ENCODE measurements at places on chromosomes 3 and 15.
A peak's percentile ranks its signal among the peaks of the same experiment; 100 is the strongest.

DNA sequence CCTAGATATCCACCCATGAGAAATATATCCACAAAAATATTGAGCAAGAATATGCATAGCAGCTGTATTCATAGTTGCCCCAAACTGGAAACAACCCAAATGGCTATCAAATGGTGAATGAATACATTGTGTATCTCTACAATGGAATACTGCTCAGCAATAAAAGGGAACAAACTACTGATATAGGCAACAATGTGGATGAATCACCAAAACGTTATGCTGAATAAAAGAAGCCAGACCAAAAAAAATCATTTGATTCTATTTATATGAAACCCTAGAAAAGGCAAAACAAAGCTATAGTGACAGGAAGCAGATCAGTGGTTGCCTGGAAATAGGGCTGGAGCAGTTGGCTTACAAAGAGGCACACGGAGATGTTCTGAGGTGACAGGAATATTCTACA, 15.5 kb upstream of the CMTM7 start:
- no peak for DNase-seq

DNA sequence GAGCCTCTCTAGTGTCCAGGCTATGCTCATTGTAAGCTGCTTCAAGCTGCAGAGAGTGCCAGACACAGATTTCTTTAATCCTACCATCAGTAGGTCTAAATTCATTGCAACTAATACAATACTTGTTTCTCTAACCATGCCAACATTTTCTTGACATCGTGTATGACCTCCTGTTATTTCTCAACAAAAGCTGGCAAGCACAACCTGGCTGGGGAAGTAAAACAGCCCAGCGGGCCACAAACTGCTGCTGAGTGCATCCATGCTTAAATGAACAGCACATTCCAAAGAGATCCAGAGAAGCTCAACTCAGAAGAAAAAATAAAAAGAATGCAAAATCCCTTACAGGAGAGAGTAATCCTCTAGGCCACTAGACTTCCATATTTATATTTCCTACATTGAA, 36.5 kb downstream of the GMNC start:
- DNase-seq: no peak

- no peak for DNase-seq
These were observed 253.6 kb downstream of the MAGI1 start for GRCh38 chr3:65785065-65785645.

GRCh38 chr3:128550471-128551126, 57.6 kb upstream of the GATA2 start:
- DNase-seq: no peak

GRCh38 chr3:136929977-136930670, 27.7 kb upstream of the IL20RB start:
- no peak for DNase-seq

DNA sequence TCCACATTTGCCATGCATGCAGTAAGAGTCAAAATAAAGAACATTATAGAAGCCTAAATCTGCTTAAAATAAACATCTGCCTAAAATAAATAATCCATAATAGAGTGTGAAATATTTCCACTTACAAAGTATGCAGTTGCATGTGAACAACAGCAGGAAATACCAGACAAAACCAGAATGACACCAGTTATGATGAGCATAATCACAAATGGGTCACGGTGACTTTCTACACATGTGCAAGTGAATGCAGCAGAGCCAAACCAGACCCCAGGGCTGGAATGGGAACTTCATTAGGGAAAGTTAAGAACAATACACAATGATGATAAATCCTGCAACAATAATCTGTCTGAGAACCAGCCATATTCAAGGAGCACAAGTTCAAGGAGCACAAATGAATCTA, 615.5 kb downstream of the ROBO2 start:
- DNase-seq: no peak

DNA sequence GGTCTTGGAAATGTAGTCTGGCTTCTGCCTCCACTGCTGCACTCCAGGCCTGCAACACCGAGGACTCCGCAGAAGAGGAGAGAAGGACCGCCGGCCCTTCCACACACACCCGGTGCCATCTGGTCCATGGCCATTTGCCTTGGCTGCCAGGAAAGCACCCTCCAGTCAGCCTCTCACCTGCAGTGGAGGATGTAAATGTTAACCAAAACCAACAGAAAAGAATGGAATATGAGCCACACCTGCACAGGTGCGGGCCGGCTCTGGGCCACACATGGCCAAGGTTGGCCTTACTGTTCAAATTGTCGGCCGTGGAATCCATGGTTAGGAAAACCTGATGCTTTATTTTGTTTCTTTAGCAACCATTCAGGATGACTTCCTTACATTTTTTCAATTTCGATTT, 178.3 kb upstream of the C2CD4B start:
- DNase-seq: no peak

- DNase-seq: no peak
These were observed 6.3 kb upstream of the UBE2Q2 start for GRCh38 chr15:75836959-75837334.

DNA sequence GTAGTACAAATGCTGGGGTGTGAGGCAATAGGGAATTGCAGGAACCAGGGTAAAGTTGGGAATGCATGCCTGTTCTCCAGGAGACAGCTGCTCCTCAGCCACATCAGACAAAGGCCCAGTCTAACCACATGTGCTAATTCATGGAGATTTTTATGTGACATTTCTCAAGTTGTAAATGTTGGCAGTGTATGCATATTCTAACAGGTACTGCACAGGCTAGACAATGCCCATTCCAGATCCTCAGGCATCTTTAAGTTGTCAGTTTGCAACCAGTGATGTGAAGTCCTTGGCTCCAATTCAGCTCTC, 84.9 kb downstream of the EEFSEC start:
- no peak for DNase-seq

- DNase-seq: no peak
These were observed 123.6 kb downstream of the KLHL25 start for GRCh38 chr15:85671156-85671555.

- no peak for DNase-seq
These were observed 169.3 kb upstream of the STAC start for GRCh38 chr3:36210840-36211651.

DNA sequence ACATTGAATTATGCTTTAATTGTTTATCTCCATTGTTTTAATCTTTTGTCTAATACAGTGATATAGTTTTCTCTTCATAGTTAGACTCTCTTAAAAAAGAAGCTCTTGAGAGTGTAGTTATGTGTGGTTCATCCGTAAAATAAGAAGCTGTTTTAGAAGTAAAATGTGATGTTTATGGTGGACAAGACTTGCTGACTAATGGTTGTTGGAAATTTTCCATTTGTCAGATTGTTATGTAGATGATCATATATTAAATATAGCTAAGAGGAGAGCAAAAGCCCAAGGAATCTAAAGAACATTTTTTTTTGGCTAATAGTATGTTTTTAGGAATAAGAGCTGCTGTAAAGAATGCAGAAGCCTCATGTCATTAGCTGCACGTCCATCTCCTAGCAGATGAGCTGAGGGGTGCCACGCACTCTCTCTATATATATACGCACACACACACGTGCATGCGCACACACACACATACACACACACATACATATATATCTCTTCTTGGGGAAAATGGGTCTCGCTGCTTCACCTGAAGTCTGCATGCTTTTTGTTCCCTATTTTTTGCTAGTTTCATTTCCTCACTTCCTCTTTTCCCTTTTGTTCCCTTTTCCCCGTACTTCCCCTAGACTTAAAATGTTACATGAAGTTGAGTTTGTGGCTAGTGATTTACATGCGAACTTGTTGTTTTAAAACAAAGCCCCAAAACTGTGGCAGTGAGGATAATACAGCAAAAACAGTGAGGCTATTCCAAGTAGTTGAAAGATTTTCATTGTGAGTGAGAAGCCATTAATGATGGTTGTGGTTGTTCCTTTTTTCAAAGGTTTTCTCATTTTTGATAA, 107.8 kb downstream of the MBNL1 start:
- DNase-seq: no peak

DNA sequence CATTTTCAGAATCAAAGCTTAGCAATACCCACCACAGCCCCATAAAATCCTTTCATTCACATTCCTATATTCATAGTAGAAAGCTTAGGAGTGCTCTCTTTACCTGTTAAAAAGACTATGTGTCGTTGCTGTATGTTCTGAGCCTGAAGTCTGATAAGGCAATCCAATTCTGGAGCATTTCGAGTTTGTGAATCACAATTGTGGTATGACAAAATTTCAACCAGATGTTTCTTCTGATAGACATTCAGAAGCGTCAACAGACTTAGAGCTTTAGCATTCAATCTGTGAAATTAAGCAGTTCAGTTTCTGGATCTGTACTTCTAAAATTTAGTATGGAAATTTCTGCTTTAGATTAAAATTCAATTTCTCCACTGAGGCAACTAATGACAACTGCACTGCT, 58.3 kb downstream of the TASOR start:
- DNase-seq: no peak

GRCh38 chr15:54280726-54281125, 302.5 kb downstream of the UNC13C start:
- no peak for DNase-seq

- DNase-seq: peak; percentile 10
These were observed 162.8 kb upstream of the PEX5L start for GRCh38 chr3:180199417-180199995.

DNA sequence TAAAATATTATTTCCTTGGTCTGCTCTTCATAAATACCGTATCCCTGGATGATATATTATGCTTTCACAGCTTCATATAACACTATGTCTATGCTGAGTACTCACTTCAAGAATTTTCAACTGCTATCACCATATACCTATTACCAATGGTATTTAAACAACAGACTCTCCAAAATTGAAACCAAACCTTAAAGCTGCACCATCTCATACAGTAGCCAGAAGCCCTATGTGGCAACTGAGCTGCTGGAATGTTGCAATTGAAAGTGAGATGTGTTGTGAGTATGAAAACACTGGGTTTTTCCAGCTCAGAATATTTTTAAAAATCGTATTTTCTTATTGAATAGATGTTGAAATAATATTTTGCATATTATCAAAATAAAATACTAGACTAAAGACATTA, 130.1 kb upstream of the GOLGA6L6 start:
- DNase-seq: no peak

- no peak for DNase-seq
These were observed 179.9 kb downstream of the ZBTB20 start for GRCh38 chr3:114967168-114967567.

- no peak for DNase-seq
These were observed 519.8 kb upstream of the GBE1 start for GRCh38 chr3:82281205-82281604.

GRCh38 chr3:191353022-191353777, 22.9 kb upstream of the UTS2B start:
- no peak for DNase-seq

DNA sequence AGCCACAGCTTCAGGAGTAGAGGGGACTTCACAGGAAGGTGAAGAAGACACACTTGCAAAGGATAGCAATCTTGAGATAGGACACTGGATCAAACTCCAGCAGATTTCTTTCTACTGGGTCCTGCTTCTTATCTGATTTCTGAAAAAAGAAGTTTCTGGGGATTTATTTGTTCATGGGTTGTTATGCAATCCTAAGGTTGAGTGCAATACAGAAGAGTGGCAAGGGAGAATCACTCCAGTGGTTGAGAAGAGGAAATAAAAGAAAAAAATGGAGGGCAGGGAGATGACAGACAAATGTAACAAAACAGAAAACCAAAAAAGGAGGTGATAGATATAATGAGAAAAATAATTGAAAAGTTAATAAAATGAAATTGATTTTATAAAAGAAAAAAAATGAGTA, 858.3 kb downstream of the TUSC7 start:
- DNase-seq: no peak

- DNase-seq: no peak
These were observed 135.0 kb upstream of the WNT5A start for GRCh38 chr3:55622116-55622515.

DNA sequence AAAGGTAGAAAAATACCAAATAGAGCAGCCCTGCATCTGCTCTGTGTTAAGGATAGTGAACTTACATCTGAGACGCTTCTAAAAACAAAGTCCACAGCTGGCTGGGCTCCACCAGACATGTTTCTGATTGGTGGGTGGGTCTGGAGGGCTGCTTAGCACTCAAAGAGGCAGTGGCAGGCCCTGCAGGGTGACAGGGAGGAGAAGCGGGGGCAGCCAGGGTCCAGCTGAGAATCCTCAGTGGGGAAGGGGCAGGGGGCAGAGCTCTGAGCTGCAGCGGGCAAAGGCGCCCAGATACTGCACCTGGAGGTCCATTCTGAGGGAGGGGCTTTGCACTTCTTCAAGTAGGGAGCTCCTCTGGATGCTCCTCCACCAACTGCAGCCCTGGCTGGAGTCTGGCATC, 28.1 kb downstream of the PRR23E start:
- DNase-seq: no peak

GRCh38 chr3:61136191-61136590, 115.1 kb downstream of the FHIT start:
- no peak for DNase-seq

DNA sequence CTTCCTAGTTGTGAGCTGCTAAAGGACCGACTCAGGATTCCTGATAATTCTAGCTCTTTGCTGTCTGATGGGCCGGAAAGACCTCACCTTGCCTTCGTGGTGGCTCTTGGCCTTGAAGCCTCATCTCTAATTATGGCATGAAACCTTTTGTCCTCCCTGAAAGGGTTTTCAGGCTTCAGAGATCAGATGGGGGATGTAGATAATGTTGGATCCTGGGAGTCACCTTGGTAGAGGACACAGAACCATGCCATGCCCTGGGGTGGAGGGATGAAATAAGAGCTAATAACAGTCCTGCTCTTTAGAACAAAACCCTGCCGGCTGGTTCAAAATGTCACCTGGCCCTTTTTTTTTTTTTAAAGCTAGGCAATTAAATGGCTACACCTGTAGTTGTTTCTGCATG, 50.8 kb upstream of the SYN2 start:
- no peak for DNase-seq

DNA sequence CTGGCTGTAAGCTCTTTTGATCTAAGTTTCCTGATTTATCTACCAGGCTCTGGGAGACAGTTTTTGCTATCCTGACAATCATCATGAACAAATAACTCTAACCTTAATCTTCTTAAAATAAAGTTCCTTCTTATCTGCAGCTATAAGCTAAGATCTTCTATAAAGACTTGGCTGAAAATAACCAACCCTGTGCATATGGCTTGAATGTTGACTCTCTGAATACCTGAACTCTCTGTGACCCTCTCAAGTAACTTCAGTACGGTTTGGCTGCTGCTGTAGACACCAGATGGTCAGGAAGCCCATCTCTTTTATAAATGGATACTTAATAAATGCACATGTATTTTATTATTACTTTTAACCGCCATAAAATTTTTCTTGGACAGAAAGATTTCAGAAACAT, 412.4 kb upstream of the CBLB start:
- no peak for DNase-seq
